HepG2 (cell line): ENCODE measurements at places on chromosomes 1 and 21. TPM values are rescaled to one million over a fixed set of nuclear protein-coding genes. Genes with fewer than 3 reads are reported as not detected.

- DNase-seq: no peak
- no peak overlapping the region for H3K27ac ChIP-seq
- peaks cover 8% of the 10 kb centered on the region for H3K36me3 ChIP-seq
- no peaks in the 10 kb centered on the region for H3K4me1 ChIP-seq
Measured at GRCh38 chr1:40270152-40270834, 12.3 kb downstream of the ZMPSTE24 start.

DNA sequence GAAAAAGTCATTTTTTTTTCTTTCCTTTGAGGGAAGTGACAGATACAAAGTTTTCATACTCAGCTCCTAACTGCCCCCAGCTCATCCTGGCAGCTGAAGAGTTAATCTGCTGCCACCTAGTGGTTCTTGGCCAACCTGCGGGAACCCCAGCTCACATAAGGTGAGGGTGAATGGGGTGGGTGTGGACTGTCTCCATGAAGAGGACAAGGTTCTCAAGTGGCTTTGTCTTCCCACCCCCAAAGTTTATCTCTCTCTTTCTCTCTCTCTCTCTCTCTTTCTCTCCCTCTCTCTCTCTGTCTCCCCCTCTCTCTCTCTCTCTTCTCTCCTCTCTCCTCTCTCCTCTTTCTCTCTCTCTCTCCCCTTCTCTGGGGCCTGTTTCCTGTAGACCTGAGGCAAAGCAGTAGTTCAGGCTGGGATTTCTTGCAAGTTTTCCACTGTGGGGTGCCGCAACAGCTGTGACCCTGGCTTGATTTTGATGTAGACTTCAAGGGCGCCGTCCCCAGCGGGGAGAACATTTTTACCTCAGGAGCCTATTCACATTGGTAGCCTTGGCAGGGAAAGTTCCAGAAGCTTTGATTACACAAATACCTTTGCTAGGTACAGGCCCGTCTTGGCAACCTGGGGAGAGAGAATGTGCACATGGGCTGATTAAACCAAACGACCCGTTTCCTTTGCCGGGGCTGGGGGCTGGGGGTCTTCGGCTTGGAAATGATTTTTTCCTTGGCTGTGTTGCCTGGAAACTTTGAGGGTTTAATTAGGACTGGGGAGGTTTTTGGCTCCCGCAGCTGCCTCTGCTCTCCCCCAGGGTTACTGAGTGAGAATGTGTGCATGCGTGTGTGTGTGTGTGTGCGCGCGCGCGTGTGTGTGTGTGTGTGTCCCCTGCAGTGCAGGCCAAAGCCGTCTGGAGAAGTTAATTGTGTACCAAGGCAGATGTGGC, 135.9 kb downstream of the TM2D1 start:
- no peak overlapping the region for H3K27ac ChIP-seq
- H3K27me3 ChIP-seq: no peaks in the 10 kb centered on the region; the same call in 1 of the 2 replicates
- peak; percentile 62 for DNase-seq
- H3K4me1 ChIP-seq: no peaks in the 10 kb centered on the region
- no peak overlapping the region for H3K4me3 ChIP-seq

SDHC gene
- total RNA-seq: 27.1 and 85.0 TPM in 2 replicates

CSF3R gene
- total RNA-seq: 3.5 and 11.9 TPM in 2 replicates

- H3K36me3 ChIP-seq: peaks cover 87% of the 10 kb centered on the region
- peaks cover 16% of the 10 kb centered on the region for H3K4me1 ChIP-seq
- H3K27ac ChIP-seq: no peak overlapping the region
- no peak overlapping the region for H3K4me3 ChIP-seq
- no peak for DNase-seq
- no peaks in the 10 kb centered on the region for H3K27me3 ChIP-seq
Measured at GRCh38 chr1:91779548-91780021, 106.4 kb downstream of the TGFBR3 start.

- H3K4me1 ChIP-seq: no peaks in the 10 kb centered on the region; the same call in 1 of the 2 replicates
- no peaks in the 10 kb centered on the region for H3K27me3 ChIP-seq
Measured at GRCh38 chr1:247471445-247472016, 13.6 kb upstream of the OR2B11 start.

DNA sequence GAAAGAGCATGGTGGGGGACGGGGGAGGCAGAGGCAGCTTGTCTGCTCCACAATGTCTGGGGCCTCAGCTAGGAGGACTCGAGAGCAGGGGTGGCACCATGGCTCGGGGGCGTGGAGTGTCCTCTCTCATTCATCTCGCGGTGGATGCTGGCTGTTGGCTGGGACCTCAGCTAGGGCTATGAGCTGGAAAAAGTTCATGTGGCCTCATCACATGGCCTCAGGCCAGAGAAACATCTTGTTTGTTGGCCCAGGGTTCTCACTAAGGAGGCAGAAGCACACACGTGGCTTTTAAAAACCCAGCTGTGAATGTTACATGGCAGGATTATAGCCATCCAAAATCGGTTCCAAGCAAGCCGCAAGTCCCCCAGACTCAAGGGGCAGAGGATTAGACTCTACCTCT, 6.2 kb upstream of the CENPS start:
- no peak for DNase-seq
- no peak overlapping the region for H3K27ac ChIP-seq
- no peak overlapping the region for H3K4me3 ChIP-seq

DNA sequence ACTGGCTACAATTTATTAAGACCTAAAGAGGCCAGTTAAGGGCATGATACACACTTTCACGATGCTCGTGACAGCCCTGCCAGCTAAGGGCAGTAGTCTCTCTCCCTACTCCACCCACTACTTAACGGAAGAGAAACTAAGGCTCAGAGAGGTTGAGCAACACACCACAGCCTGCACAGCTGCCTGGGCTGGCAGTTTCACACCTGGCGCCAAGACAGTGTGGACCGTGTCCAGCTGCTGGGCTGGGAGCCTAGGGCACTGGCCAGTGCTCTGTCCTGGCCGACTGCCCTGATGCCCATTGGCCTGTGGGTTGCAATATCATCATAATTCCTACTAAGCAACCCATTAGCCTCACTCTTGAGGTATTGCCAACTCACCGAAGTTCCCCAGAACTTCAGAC, 27.6 kb downstream of the TENT5C start:
- H3K27me3 ChIP-seq: no peaks in the 10 kb centered on the region; the same call in 2 of the 3 replicates
- no peaks in the 10 kb centered on the region for H3K36me3 ChIP-seq
- no peak overlapping the region for H3K4me3 ChIP-seq
- H3K27ac ChIP-seq: no peak overlapping the region

DNA sequence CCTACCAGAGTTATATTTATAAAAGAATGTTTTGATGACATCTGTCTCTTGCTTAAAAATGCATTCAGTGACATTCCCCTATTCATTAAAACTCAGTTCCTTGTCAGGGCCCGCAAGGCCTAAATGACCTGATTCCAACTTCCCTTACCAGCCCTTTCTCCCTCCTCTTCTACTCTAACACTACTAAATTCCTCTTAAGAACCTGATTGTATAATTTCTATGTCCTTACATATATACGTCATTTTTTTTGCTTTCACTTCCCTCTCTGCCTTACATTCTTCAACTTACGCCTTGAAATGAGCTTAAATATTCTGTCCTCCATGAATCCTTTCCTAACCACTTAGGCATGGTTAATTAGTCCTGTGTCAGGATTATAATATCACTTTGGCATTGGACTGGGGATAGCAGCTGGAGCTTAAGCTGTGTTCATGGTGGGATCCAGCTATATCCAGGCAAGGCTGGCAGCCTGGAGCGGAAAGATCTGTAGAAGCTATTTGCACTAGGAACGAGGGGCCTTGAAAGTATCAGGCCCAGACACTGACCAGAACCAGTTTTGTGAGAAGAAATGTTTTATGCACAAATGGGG, 360.2 kb upstream of the PTBP2 start:
- no peak overlapping the region for H3K4me3 ChIP-seq
- H3K36me3 ChIP-seq: no peaks in the 10 kb centered on the region
- H3K27ac ChIP-seq: no peak overlapping the region
- no peaks in the 10 kb centered on the region for H3K4me1 ChIP-seq
- H3K27me3 ChIP-seq: no peaks in the 10 kb centered on the region

GRCh38 chr1:2134621-2135307, 59.8 kb downstream of the FAAP20 start:
- no peaks in the 10 kb centered on the region for H3K36me3 ChIP-seq
- peak; percentile 91 for DNase-seq
- peak overlapping the region; percentile 77 for H3K4me3 ChIP-seq
- no peaks in the 10 kb centered on the region for H3K27me3 ChIP-seq
- peaks cover 77% of the 10 kb centered on the region for H3K4me1 ChIP-seq
- peak overlapping the region; percentile 96 for H3K27ac ChIP-seq

DNA sequence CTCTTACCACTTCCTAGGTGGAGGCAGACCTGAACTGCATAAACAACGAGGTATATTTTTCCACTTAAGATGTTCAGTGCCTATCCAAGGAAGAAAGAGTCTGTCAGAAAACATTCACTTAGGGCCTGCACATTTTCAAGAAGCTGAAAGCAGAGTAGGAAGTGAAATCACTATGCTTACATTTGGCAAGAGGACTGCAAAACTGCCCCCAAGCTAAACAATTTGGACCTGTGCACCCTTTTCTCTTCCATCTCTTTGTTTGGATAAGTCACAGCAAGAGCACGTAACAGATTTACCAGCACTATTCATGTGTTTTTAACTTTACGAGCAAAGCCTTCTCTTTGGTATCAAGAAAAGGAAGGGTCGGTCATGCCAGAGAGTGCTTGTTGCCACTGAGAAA, 13.2 kb upstream of the BEND5 start:
- no peak overlapping the region for H3K27ac ChIP-seq
- no peak overlapping the region for H3K4me3 ChIP-seq
- H3K36me3 ChIP-seq: no peaks in the 10 kb centered on the region
- H3K27me3 ChIP-seq: no peaks in the 10 kb centered on the region
- H3K4me1 ChIP-seq: no peaks in the 10 kb centered on the region

FBXO2 gene
- total RNA-seq: 112 and 118 TPM in 2 replicates

- no peak overlapping the region for H3K4me3 ChIP-seq
- no peaks in the 10 kb centered on the region for H3K4me1 ChIP-seq
- no peak overlapping the region for H3K27ac ChIP-seq
- H3K27me3 ChIP-seq: peaks cover 78% of the 10 kb centered on the region
Measured at GRCh38 chr1:47471163-47471562, 33.3 kb downstream of the FOXD2 start.

- no peaks in the 10 kb centered on the region for H3K36me3 ChIP-seq
- H3K27me3 ChIP-seq: peaks cover 7% of the 10 kb centered on the region
- no peak within 1 kb of the TSS for H3K27ac ChIP-seq
- peaks cover 13% of the 10 kb centered on the region; the same call in 1 of the 2 replicates for H3K4me1 ChIP-seq
Measured at GRCh38 chr1:207454046-207454964, at the start of gene CR2. Gene CR2 (plus strand): TSS chr1:207454328. CDS start chr1:207454419, 91 bp downstream.

STPG1 gene
- 3.4 TPM in 2 replicates for total RNA-seq

DNA sequence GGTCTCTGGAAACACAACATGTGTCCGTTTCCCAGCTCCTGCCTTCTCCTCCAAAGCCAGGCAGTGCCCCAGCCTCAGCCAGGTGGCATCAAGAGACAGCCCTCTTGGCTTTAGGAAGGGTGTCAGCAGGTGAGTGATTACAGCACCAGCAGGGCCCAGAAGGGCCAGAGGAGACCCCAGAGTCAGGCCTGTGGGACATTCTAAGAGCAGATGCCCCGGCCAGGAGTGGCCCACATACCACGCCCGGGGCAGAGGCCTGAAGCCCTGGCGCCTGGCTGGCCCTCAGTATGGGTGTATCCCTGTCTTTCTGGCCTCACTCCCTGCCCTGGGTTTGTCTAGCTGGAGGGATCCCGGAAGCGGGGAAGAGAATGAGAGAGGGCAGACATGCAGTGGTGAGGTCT, 109.2 kb downstream of the CASZ1 start:
- no peak overlapping the region for H3K4me3 ChIP-seq
- H3K36me3 ChIP-seq: no peaks in the 10 kb centered on the region
- peak overlapping the region; percentile 90 for H3K27ac ChIP-seq
- DNase-seq: no peak
- H3K27me3 ChIP-seq: no peaks in the 10 kb centered on the region
- peaks cover 77% of the 10 kb centered on the region for H3K4me1 ChIP-seq

DNA sequence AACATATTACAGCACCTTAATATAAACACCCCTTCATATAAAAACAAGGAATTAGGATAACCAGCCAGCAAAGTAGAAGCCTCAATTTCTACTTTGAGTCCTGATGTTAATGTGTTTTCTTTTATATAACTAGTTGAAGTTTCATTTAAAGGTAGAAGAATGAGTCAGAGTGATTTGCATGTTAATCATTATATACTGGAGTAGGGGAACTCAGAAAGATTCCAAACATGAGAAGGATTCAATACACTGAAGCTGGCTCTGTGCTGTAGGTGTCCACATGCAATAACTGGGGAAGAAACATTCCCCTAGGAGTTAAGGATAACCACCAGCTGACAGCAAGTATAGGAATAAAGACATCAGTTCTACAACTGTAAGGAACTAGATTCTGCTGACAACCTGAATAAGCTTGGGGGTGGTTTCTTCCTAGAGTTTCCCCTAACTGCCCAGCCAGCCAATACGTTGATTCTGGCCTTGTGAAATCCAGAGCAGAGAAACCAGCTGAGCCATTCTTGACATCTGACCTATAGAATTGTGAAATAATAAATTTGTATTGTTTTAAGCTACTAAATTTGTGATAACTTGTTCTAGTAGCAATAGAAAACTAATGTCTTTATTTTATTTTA, 33.4 kb upstream of the RNPC3 start:
- H3K4me1 ChIP-seq: no peaks in the 10 kb centered on the region
- no peak overlapping the region for H3K4me3 ChIP-seq
- no peaks in the 10 kb centered on the region for H3K36me3 ChIP-seq
- DNase-seq: no peak
- no peaks in the 10 kb centered on the region for H3K27me3 ChIP-seq
- no peak overlapping the region for H3K27ac ChIP-seq

DNA sequence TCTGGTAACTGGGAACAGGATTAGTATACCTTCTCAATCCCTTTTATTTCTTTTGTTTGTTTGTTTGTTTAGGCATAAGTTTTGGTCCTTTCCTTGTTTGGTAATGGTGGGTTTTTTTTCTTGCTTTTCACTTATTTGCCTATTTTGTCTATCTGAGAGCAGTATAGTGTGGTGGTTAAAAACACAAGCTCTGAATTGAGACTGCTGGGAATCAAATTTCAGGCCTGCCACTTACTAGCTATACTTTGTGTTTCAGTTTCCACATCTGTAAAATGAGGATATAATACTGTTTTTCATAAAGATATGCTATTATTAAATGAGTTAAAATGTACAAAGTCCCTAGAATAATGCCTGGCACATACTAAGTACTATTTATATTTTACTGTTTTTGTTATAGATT, 81.6 kb upstream of the IVNS1ABP start:
- peaks cover 20% of the 10 kb centered on the region; the same call in 1 of the 2 replicates for H3K4me1 ChIP-seq
- H3K36me3 ChIP-seq: no peaks in the 10 kb centered on the region
- H3K27ac ChIP-seq: no peak overlapping the region
- H3K27me3 ChIP-seq: peaks cover 13% of the 10 kb centered on the region; the same call in 2 of the 3 replicates
- H3K4me3 ChIP-seq: no peak overlapping the region

PLA2G2C gene
- not detected in 2 replicates for total RNA-seq

GRCh38 chr1:239733995-239734394, 347.6 kb downstream of the CHRM3 start:
- no peaks in the 10 kb centered on the region for H3K27me3 ChIP-seq
- H3K36me3 ChIP-seq: no peaks in the 10 kb centered on the region
- H3K4me1 ChIP-seq: no peaks in the 10 kb centered on the region
- DNase-seq: no peak
- no peak overlapping the region for H3K4me3 ChIP-seq
